ENCODE measurements at places on chromosomes 11 and 22.
A peak's percentile ranks its signal among the peaks of the same experiment; 100 is the strongest.

GRCh38 chr22:22060200-22061084 lies 77.9 kb upstream of the TOP3B start:
- DNase-seq, result peak; percentile 55

DNA sequence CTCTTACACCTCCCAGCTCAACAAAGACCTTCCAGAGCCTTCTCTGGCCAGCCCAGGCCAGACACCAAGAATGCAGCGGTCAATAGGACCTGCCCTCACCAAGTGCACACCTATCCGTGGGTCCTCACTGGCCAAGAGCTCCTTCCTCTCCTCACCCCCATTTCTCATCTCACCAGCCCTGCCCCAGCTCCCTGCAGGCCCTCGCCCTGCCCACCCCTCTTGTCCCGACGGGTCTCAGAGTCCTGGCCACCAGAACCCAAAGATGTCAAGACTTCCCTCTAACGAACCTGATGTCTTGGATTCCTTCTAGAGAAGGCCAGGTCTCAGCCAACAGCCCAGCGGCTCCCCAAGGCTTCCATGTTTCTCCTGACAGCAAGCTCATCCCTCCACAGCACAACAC lies 43.6 kb downstream of the IGF2 start:
- DNase-seq, result no peak

GRCh38 chr11:116300232-116300631 lies 472.6 kb downstream of the BUD13 start:
- DNase-seq, result no peak

- no peak for DNase-seq
Observed at GRCh38 chr22:34004058-34004457, 83.8 kb upstream of the LARGE1 start.

- DNase-seq, result no peak
Observed at GRCh38 chr11:47244448-47245350, 3.9 kb downstream of the ACP2 start.

DNA sequence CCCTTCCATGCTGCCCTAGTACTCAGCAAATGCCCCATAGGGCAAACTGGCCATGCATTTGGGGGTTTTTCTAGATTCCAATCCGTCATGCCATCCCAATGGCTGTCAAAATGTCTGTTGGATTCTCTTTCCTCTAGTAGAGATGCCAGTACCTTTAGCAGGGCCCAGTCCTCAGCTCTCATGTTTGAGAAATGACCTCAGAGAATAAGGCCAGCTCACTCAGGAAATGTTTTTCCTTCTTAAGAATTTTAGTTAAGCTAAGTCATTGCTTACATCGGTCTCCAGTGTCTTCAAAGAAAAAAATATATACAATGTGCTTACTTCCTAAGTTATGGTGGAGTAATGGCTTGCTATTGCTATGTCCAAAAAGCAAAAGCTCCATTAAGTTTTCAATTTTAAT lies 14.1 kb upstream of the ALKBH3 start:
- no peak for DNase-seq

- no peak for DNase-seq
Observed at GRCh38 chr11:59894616-59895015, 16.0 kb downstream of the OOSP3 start.

DNA sequence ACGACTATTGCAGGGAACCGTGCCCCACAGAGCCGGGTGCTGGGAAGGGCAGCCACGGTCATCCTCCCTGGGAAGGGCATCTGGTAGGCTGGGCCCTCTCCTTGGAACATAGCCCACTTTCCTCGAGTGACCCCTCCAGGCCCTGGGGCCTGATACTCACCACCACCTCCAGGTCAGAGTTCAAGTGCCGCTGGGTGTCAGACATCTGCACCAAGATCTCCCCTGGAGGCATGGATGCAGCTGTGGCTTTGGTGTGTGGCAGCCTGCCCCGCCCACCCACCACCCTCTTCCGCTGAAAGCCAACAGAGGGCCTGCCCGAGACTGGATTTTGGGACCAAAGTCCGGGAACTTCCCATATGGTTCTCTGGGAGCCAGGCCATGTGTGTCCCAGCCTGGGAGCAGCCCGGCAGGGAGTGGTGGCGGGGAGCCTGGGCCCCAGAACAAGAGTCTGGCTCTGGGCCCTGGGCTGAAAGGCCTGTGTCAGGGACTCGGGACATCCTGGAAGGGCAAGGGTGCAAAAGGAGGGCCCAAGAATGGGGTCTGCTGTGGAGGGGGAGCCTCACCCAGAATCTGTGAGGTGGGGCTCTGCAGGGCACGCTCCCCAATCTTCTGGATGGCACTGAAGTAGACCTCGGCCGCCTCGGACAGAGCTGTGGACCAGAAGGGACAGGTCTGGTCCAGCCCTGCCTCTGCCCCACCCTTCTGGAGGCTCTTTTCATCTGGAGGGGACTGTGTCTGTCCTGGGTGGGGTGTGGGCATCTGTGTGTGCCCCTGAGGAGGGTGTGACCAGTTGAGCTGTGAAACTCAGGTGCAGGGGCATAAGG lies 2.6 kb downstream of the BAIAP2L2 start:
- no peak for DNase-seq

- no peak for DNase-seq
Observed at GRCh38 chr22:30921108-30921507, 47.5 kb downstream of the MORC2 start.

DNA sequence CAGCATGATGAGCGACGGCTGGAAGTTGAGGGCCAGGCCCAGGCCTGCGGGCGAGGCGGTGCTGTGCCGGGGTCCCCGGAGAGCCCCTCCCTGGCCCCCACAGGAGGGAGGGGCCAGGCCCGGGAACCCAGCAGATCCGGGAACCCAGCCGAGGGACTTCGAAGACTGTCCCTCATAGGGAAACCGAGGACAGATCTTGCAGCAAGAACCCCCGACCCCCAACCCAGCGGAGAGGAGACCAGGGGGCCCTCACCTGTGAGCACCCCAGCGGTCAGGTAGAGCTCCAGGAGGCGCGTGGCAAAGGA lies 2.4 kb downstream of the SLC16A8 start:
- DNase-seq, result no peak

- DNase-seq, result no peak
Observed at GRCh38 chr11:116111546-116111945, 607.3 kb upstream of the CADM1 start.

GRCh38 chr11:68546555-68546954 lies 86.0 kb downstream of the PPP6R3 start:
- no peak for DNase-seq

DNA sequence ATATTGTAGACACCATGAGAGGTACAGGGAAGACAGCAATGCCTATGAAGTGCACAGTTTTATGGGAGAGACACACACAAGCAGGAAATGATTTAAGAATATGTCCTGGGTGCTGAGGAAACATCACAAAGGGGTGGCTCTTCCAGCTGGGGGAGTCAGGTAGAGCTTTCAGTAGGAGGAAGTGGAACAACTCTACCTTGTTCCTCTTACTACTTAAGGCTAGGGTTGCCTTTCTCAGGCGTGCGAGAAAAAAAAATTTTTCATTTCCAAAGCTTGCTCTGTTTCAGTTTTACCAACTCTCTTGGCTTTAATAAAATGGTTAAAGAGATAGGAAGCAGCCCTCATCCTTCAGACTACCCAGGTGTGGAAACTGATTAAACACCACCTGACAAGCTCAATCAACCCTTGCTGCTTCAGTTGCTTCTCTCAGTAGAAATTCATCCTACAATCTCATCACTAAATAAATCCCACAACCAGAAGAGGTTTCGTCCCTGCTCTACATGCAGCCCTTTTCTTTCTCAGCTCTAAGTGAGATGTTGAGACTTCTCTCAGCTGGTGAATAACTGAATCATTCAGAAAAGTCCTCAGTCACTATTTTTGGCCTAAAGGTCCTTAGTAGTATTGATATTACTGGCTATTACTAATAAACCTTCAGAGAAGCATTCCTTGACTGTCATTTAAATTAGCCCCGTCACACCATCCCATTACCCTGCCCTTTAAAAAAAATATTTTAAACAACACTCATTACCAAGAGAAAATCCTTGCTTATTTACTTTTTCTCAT lies 5.9 kb downstream of the ABTB2 start:
- DNase-seq, result no peak

Measured in CD4-positive, alpha-beta T cell (primary cell).